ENCODE measurements at places on chromosomes 2 and 18.
A peak's percentile ranks its signal among the peaks of the same experiment; 100 is the strongest.

- DNase-seq = no peak
Observed at GRCh38 chr2:204892506-204893255, 347.4 kb downstream of the PARD3B start.

DNA sequence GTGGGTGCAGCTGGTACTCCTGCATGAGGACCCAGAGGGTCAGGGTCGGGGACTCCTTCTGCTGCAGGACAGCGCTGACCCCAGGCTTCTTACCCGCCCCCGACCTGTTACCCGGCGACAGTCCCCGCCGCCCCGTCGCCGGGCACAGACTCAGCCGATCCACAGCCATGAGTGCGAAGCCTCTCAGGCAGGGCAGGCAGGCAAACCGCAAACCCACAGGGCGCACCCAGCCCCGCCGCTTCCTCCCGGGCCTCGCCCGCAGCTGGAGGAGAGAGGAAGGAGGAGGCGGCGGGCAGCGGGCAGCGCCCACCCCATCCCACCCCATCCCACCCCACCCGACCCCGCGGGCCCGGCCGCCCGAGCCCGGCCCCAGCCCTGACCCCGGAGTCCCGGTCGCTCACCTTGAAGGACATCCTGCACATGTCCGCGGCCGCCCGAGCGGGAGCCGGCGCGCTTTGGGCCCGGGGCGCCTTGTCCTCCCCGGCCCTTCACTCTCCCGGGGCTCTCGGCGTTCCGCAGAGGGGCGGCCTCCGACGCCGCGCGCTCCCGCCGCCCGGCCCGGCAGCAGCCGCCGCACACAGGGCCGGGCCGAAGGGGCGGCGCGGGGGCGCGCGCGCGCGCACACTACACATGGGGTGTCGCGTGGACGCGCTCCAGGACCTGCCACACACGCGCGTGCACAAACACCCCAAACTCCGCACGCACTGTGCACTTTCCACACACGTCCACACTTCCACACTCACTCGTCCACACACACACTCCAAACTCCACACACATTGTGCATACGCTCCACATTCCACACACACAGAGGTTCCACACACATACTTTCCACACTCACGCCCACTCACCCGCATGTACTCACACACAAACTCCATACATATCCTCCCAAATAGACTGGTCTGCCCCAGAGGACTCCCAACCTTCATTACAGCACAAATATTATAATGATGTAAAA is at the start of gene ANKRD29:
Gene ANKRD29 (minus strand): TSS at position 603 of the 955 bp plus-strand sequence. CDS start 181 bp downstream, at position 422.
- peak; percentile 54 for DNase-seq

GRCh38 chr2:143504397-143504796 is 375.2 kb downstream of the ARHGAP15 start:
- DNase-seq = no peak

GRCh38 chr2:201758234-201758633 is 22.5 kb downstream of the ALS2 start:
- no peak for DNase-seq

DNA sequence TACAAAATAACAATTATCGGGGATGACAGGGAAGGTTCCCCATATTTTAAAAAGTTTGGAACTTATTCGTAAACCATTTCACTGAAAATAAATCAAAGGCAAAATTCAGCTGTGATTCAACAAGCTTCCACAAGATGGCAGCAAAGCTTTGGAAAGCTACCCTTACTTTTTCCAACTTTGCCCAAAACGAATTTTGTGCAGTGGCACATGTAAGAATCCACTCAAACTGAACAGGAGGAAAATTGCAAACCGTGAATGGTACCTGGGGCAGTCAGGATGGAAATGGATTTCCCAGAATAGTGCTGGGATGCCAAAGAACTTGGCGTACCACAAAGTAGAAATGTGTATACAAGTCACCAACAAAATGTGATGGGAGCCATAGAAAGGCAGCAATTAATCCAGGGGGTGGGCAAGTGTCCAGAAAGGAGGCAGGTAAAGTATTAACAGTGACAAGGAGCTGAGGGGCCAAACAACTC is 10.7 kb downstream of the RPL31 start:
- DNase-seq = peak; percentile 66

DNA sequence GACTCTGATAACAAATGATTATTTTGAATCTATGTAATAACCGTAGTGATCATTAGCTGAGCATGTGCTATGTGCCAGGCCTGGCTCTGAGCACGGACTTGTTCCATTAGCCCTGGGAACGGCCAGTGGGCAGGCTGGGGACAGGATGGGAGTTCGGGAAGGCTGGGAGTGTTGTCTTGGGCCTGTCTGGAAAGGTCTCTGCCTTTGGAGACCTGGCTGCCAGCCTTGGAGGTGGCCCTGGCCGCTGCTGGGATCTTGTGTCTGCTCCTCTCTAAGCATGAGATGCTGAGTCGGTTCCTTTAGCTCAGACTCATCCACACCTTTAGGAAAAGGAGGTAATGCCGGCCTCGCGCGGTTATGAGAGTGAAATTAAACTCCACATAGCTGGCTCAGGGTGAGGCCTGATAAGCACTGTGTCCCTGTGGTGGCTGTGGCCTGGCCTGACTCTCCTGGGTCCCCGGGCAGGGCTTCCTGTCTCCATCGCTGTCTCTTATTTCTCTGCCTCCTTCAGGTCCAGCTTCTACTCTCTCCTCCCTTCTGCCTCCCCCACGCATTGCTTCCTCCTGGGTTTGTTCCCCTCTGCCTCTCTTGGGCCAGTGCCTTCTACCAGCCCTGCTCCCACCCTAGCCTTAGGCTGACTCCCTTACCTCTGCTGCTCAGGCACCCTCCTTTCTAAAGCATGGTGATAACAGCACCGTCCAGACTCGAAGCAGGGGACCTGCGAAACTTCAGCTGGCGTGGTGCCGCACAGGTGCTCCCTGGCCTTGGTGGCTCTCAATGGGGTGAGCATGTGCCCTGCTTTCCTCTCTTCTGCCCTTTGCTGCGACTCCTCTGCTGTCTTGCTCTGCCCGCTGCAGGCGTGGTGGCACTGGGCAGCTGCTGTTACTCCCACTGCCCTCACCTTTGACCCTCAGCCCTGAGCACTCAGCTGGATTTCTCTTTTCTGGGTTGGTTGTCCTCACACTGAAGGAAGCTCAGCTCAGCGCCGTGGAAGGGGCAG is 41.8 kb downstream of the NCK2 start:
- no peak for DNase-seq

DNA sequence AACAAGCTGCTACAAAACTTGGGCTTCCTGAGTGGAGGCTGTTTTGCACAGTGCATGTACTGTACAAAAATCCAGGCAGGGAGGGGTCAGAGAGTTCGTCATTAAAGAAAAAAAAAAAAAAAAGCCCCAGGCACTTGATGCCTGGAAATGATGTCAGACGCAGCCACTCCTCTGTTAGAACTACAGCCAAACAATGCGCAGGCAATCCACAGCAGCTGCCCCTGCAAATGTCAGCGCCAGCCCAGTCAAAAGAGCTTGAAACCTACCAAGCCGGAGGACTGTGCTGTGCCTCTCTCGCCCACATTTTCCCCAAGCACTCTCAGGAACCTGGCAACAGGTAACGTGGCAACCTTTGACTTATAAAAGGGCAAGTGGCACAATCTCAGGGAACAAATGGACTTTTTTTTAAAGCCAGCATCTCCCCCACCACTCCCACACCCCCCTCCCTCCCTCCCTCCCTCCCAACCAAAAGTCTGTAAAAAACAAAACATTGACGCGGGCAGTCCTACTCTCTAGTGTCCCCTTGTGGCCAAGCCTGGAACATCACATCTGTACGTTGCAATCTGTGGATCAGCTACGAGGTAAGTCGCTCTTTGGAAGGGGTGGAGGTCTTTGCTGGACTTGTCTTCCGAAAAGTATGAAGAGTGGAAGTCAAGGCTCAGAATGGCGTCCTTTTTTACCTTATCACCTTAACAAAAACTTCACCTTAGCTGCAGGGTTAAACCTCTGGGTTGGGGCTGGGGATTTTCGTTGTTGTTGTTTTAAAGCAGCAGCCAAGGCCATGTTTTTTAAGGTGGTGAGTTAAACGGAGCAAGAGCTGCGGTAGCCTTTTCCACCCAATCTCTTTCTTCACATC is 144.2 kb downstream of the TGIF1 start:
- DNase-seq = peak; percentile 95

DNA sequence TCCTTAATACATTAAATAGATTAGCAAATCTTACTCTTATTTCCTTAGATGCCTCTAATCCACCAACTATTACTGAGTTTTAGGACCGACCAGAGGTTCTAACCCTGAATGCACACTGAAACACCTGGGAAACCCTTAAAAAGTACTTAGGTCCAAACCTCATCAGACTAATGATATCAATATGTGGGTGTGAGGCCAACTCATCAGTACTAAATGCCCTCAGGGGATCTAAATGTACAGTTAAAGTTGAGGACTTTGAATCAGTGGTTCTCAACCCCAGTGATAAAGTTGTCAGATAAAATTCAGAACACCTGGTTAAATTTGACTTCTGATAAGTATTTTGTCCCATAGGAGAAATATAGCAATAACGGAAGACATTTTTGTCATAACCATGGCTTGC is 20.9 kb downstream of the MMADHC start:
- no peak for DNase-seq

- DNase-seq = no peak
Observed at GRCh38 chr2:107570876-107571275, 255.8 kb upstream of the RGPD4 start.

GRCh38 chr2:39325966-39326365 is 82.2 kb upstream of the CDKL4 start:
- no peak for DNase-seq

- DNase-seq = no peak
Observed at GRCh38 chr2:191105082-191105481, 45.7 kb downstream of the STAT4 start.

DNA sequence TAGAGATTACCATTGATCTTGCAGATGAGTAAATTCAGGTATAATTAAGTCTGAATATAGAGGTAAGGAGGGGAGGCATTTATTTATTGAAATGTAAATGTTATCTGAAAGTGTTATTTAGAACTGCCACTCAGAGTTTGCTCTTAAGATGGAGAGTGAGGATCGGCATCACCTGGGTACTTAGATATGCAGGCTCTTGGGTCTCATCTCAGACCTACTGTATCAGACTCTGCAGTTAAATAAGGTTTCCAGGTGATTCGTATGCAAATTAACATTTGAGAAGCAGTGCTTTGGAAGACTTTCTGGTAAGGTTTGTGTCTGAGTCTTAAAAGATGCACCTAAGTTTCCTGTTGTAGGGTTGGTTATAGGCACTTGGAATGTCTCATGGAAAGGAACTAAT is 9.2 kb downstream of the HTR2B start:
- no peak for DNase-seq

DNA sequence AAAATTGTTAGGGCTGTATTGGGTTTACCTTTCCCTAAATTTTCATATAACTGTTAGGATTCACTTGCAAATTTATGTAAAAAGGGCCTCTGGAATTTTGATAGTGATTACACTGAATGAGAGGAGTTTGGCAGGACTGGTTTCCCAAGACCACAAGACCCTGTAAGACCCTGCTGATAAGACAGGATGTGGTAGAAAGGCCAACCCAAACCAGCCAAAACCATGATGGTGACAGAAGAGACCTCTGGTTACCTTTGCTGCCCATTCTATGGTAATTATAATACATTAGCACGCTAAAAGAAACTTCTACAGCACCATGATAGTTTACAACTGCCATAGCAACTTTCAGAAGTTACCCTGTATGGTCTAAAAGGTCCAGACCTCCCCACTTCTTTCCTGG is 8.3 kb upstream of the CASP10 start:
- no peak for DNase-seq

GRCh38 chr18:51852681-51853080 is 487.3 kb upstream of the DCC start:
- DNase-seq = no peak

GRCh38 chr2:200307724-200308545 is 1.4 kb downstream of the SPATS2L start:
- DNase-seq = no peak

GRCh38 chr2:223008956-223009355 is 43.0 kb upstream of the KCNE4 start:
- no peak for DNase-seq

DNA sequence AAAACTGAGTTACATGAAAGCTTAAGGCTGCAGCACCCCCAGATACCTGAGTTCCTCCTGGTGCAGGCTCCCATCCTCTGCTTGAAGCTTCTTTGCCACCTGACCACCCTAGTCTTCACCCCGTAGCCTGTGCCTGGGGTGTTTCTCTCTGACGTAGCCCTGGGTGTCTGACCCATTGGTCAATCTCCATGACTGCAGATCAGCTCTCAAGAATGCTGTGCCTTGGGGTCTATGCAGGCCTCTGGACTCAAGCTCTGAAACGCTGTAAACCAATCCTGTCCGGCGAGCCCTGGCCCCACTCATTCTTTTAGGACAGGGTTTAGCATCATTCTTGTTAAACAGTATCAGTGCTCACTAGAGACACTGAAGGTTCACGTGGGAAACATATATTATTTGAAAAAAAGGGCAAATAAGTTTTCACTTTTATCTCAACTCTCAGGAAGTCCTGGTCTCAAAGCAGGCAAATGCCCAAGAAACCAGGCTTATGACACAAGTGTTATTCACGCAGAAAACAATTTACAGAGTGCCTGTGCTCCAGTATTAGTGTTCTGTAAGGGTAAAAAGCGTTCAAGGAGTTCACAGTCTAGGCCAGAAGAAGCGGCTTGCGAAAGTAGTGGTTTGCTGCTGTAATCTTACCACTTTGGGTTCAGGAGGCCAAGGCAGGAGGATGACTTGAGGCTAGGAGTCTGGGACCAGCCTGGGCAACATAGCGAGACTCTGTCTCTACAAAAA is 22.8 kb upstream of the PPP4R1 start:
- DNase-seq = no peak

- DNase-seq = no peak
Observed at GRCh38 chr2:134397146-134397896, 143.4 kb downstream of the MGAT5 start.

DNA sequence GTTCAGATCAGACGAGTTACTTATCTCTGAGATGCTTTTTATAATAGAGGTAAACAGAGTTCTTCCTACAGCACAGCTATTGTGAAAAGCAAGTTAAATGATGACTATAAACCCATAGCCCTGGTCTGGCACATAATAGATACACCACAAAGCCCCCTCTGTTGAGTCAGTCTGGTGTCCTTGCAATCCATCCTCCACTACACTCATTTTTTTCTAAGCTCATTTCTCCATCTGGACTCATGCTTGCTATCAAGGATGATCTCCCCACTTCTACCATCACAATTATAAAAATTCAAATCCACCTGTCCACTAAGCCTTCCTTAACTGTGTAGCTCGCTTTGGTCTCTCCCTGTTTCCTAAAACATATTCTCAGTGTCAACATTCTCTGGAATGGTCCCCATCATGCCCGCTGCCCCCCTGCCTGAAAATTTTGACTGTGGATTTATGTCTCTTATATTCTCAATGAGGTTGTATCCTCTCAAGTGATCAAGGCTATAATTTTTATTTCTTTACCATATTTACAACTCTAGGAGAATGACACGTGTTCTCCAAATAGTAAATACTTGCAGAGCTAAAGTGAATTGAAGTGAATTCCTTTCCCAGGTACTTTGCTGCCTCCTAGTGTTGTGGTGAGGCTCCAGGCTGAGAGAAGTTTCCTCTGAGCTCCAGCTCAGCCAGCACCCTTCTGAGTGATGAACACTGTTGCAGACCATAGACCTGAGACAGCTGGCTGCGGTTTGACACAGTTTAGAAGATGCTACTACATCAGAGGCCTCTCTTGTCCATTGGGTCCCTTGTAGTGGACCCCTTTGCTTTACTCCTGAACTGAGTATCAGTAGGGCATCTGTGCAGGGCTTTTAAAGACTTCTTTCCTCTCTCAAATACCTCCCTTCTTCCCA is 108.7 kb downstream of the DPP10 start:
- DNase-seq = peak; percentile 64

- DNase-seq = no peak
Observed at GRCh38 chr2:185676316-185676715, 62.3 kb upstream of the FSIP2 start.

- no peak for DNase-seq
Observed at GRCh38 chr2:28363686-28364280, 28.9 kb upstream of the FOSL2 start.

- DNase-seq = peak; percentile 40
Observed at GRCh38 chr2:232873909-232874641, 4.0 kb downstream of the SNORC start.

All from right forelimb (tissue), 1 donor.